ENCODE measurements at places on chromosomes 6 and 20.

DNA sequence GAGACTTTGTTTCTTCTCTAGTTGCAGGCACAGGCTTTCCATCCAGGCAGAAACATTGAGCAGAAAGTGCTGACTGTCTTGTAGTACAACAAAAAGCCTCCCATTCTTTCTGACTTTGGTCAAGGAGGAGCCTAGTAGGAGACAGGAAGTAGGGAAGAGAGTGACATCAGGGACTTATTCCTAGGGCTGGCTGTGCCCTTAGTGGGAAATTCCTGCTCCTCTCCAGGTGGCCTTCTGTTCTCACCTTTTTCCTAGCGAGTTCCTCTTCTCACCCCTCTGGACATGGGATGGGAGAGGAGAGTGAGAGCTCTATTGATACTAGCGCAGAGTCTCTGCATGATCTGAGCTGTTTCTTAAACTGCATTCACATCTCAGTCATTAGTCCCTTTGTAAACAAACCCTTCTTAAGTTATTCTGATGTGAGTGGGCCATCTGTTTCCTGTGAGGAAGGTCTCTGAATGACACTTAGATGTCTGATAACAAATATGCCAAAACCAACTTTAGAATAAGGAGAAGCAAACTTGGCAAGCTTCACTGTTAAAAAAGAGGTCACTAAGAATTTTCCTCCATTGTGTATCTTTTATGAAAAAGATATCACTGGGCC is 455.0 kb downstream of the GJA1 start:
- no peak for DNase-seq

DNA sequence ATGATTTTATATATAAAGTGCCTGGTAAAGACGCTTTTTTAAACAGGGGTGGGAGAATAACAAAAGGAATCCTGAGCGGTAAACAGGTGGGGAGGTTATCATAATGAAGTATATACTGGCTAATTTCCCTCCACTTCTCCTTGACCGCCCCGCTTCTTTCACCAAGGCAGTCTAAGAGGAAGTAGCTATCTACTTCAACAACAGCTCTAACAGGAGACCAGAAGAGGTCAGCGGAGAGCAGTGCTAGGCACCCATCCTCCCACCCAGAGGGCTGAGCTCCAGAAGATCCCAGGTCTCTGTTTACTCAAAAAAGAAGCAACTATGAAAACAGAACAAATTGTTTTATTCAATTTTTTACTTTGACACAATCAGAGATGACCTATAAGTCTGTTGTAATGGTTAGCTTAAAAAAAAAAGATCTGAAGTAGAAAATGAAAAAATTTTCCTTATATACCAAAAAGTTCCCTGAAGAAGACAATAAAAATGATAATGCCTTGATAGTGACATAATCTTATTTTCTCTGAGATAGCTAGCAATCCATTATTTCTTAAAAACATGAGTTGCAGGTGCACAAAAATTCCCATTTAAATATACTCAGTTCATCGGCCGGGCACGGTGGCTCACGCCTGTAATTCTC is 141.1 kb downstream of the PDSS2 start:
- DNase-seq = no peak

- DNase-seq = no peak
These were observed 29.0 kb downstream of the RNASET2 start for GRCh38 chr6:166927240-166927934.

DNA sequence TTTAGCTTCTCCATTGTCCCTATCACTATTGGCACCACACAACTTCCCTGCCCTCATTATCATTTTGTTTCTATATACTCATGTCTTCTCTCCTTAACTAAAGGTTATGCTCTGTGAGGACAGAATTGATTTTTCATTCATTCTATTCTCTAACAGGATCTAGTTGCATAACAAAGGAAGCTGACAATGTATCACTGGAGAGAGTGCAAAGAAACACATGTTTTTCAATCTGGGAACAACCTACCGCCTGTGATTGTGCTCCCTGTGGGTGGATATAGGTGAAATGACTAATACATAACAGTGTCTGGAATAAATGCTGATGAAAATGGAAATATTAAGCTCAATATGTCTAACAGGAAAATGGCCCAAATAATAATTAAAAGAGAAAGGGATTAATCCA is 56.6 kb downstream of the COL12A1 start:
- DNase-seq = no peak

- DNase-seq = no peak
These were observed 52.9 kb downstream of the RPP40 start for GRCh38 chr6:4950836-4951533.

- DNase-seq = no peak
These were observed 42.6 kb upstream of the PXDC1 start for GRCh38 chr6:3794092-3794491.

DNA sequence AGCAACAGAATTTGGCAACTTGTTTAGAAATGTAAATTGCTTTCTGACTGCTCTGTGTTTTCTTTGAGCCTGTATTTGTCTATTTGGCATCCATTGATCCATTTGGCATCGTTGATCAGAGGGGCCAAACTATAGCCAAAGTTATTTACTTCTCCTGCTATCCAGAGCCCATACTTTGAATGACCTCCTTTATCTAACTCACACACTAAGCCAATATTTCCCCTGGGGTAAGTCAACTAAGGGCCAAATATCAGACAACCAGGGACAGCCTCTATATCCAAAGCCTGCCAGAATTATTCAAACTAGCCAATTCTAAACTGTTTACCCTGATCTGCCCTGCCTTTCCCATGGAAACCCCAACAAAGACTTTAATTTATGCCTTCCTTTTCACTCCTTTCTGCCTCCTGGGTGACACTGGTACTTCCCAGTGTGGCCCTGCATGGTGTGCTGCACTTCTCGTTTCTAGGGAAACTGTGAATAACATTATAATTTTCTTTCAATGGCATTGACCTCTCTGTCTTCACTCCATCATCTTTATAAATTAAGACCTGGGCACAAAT is 19.8 kb upstream of the ZNF184 start:
- no peak for DNase-seq

- no peak for DNase-seq
These were observed 29.9 kb upstream of the BACH2 start for GRCh38 chr6:90326404-90327057.

GRCh38 chr6:111798281-111798725 is 74.9 kb downstream of the FYN start:
- no peak for DNase-seq

GRCh38 chr6:144500892-144501291 is 215.8 kb downstream of the UTRN start:
- DNase-seq = no peak

DNA sequence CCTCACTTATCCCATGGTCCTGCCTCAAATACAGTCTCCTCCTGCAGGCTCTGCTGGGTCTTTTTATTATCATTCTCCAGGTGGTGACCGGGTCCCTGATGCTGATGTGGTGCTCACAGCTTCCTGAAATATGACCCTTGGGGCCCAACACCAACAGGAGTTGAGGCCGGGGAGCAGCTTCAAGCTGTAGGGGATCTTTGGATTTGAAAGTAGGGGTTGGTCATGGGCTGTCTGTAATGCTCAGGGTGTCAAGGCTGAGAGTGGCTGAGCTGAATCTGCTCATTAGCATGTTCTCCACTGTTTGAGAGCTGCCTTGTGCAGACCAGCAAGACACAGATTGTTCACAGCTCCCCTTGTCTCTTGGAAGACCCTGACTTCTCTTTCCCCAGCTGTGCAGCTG is 35.5 kb downstream of the HLA-F start:
- no peak for DNase-seq

- DNase-seq = peak; percentile 88
These were observed 84.3 kb upstream of the TAB2 start for GRCh38 chr6:149233056-149233715.

DNA sequence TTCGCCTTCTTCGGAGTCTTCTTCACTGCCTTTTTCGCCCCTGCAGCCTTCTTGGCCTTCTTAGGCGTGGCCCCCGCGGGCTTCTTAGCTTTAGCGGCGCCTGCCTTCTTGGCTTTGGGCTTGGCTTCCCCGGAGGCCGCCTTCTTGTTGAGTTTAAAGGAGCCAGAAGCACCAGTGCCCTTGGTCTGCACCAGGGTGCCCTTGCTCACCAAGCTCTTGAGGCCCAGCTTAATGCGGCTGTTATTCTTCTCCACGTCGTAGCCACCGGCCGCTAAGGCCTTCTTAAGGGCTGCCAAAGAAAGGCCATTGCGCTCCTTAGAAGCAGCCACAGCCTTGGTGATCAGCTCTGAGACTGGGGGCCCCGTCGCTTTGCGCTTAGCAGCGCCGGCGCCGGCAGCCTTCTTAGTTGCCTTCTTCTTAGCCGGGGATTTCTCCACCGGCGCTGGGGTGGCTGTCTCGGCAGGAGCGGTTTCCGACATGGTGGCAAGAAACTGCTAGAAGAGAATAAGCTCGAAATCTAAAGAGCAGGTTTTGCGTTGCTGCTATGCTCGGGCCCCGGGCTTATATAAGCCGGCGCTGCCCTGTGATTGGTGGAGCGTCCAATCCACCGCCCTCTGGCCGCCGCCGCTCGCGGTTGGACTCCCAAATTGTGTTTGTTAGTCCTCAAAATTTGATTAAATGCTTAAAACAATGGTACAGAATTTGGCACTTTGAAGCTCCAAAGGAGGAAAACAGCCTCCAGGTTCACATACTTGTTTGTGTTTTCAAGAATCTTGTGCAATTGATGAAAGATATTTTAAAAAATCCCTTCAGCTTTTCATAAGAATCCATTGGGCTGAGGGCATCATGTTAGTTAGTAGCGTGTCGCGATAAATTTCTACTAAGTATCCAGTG is 44.9 kb downstream of the OR2B2 start:
- no peak for DNase-seq

DNA sequence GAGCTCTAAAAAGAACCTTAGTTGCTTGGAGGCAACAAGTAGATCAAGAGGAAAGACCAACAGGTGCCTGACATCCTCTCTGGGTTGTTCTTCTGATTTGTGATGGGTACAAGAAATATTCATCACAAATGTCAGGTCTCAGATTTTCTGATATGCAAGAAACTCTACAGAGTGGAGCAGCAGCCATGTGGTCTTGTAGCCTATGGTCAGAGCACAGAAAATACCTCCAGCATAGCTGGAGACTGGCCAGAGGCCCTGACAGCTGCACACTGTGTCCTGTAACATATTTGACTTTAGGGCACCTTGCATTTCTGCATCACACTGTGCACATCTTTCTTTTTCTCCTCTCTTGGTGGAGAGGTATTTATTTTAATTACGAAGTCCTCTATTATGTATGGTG is 116.3 kb downstream of the GMPR start:
- DNase-seq = no peak

DNA sequence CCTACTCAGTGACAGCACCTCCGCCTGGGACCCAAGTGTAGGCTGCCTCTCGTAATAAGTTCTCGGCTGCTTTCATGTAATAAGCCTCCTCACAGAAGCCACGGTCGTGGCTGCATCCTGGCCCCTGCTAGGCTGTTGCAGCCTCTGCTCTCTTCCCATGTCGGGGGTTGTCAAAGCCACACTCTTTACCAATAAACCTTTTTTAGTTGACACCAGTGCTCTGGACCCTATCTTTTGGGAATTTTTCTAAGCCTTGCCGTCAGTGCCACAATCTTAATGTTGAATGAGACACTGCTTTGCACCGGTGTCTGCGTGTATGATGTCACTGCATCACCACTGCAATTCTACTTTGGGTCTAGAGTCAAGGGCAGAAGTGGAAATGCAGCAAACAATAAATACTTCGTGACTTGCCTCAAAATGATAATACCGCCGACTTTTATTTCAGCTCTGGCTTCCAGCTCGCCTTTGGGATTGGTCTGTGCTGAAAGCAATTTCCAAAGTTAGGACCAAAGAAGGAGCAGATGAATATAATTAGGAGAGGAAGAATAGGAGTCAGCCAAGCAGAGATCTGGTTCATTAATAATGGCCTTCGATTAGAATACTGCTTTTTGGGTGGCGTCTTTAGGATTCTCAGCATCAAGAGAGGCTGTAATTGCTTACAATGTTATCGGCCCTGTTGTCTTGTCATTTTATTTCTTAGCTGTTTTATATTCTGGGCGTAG is 57.6 kb upstream of the CCN6 start:
- DNase-seq = no peak

DNA sequence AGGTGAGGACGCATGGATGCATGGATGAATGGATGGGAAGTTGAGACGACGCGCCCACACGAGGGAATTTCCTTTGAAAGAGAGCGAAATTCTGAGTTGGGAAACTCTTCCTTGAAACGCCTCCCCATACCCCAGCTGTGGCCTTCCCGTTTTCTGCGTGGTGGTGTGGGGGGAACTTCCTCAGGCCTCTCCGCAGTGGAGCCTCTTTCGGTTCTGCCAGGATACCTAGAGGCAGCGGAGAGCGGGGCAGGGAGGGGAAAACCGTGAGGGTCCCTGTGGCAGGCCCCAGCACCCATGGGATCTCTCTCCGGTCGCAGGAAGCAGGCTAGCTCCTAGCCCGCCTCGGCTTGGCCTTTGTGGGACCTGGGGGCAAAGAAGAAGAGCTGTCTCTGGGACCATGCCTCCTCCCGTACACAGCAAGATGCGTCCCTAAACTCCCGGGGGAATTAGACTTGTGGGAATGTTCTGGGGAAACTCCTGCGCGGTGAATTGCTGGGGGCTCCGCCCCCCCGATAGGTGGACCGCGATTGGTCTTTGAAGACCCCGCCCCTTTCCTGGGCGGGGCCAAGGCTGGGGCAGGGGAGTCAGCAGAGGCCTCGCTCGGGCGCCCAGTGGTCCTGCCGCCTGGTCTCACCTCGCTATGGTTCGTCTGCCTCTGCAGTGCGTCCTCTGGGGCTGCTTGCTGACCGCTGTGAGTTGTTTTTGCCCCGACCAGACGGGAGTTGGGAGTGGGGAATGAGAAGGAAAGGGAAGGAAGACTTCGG is at the start of gene CD40:
Gene CD40 (plus strand): TSS at position 611 of the 764 bp plus-strand sequence. CDS start 30 bp downstream, at position 641.
- no peak for DNase-seq

- DNase-seq = no peak
These were observed 168.0 kb upstream of the CHD6 start for GRCh38 chr20:41786158-41786557.

- DNase-seq = no peak
These were observed 1040.6 kb upstream of the CITED2 start for GRCh38 chr6:140414966-140415620.

GRCh38 chr6:31815025-31815838 is at the start of the genes HSPA1A and HSPA1L:
Gene HSPA1A, plus strand, starts transcription at chr6:31815543. Its CDS starts 214 bp downstream, at chr6:31815757.
Gene HSPA1L, minus strand, starts transcription at chr6:31815283. Its CDS starts 3,311 bp downstream, at chr6:31811972.
- peak; percentile 83 for DNase-seq

DNA sequence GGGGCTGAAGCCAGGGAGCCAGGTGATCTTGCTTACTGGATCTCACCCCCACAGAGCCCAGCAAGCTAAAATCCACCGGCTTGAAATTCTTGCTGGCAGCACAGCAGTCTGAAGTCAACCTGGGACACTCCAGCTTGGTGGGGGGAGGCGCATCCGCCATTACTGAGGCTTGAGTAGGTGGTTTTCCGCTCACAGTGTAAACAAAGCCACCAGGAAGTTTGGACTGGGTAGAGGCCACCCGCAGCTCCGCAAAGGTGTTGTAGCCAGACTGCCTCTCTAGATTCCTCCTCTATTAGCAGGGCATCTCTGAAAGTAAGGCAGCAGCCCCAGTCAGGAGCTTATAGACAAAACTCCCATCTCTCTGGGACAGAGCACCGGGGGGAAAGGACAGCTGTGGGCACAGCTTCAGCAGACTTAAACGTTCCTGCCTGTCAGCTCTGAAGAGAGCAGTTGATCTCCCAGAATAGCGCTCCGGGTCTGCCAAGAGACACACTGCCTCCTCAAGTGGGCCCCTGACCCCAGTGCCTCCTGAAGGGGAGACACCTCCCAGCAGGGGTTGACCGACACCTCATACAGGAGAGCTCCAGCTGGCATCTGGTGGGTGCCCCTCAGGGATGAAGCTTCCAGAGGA is 206.3 kb upstream of the KHDRBS2 start:
- no peak for DNase-seq

GRCh38 chr6:12608016-12608860 is 108.3 kb upstream of the PHACTR1 start:
- no peak for DNase-seq

GRCh38 chr6:146433881-146434731 is 109.5 kb upstream of the RAB32 start:
- DNase-seq = no peak

GRCh38 chr6:80133020-80133419 is 26.5 kb downstream of the BCKDHB start:
- DNase-seq = peak; percentile 51

Measured in AG09309 (cell line).